ENCODE measurements at places on chromosomes 11 and 22. TPM values are rescaled to one million over a fixed set of nuclear protein-coding genes. Genes with fewer than 3 reads are reported as not detected.
A peak's percentile ranks its signal among the peaks of the same experiment; 100 is the strongest.

CD3E gene
- total RNA-seq: 387 TPM

DNA sequence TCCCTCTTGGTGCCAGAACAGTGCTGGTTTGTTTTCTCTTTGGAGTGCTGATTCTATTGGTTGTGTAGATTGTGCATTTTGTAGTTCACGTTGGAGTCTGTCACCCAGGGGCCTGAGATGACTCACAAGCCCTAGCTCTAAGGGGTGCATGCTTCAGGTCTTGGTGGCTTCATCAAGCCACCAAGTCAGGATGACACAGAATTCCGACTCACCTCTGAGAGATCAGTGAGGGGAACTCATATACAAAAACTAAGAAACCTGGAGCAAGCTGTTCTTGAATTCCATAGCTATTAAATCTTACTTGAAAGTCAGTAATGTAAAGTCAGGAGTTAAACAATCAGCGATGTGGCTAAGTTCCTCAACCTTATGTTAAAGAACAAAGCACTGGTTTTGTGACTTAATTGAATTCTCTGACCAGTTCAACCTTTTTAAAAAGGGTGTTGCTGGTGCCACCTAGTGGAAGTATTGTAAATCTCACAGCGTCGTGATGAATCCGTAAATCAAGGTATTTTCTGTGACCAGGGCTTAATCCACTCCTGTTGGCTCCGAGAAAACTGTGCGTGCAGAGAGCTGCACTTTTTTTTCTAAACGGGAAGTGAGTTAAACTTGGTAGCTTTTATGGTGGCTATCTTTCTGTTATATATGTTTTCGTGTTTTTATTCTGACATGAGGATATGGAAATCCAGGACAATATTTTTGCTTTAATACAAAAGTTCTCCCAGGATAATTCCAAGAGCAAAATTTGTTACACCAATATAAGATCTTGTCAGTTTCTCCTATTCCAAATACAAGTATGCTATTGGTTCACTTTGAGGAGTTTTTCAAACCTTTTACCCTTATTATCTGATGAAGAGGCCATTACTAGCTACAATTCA, 14.6 kb downstream of the MMP13 start:
- DNase-seq: peak; percentile 60

TCN2 gene
- not detected for total RNA-seq

DNA sequence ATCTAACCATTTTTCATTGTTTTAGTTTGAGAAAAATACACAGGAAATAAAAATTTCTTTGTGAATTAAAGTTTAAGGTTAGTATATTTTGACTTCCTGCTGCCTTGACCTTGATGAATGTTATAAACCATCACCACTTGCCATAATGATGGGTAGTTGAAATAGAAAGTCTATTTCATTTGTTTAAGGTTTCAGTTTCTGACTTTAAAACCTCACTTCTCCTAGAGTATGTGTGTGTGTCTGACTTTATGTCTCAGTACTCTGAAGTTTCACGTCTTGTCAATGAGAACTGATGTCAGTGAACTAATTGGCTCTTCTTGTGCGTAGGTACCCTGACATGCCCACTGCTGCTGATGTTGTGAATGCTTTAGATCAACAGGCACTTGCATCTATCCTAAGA, 188.2 kb downstream of the METTL15 start:
- no peak for DNase-seq

CARD16 gene
- 13.1 TPM for total RNA-seq

- no peak for DNase-seq
Observed at GRCh38 chr11:62548545-62549335, 2.1 kb upstream of the AHNAK start.

DNA sequence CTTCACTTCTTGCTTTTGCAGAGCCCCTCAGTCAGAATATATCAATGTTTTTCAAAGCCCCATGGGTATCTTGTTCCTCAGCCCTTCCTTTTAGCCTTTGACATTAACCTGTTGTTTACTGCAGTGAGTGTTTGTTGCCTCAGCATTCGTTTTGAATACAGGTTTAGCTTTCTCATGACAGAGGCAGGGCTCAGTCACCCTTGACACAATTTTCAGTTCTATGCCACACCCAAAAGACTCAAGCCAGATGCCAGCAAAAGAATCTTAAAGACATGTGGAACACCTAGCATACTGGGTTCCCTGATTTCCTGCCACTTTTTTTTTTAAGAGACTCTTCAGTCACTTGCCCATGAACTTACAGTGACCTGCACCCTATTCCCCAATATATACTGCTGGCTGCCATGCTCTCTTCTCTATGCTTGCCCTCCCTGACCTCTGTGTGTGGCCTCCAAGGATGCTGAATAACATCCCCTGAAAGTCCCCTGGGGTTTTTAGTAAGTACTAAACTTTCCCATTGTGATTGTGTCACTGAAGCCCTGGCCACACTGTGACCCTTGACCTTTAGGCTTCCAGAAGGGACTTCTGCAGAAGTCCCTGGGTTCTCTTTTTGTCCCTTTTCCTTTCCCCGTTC, 1225.5 kb downstream of the TBC1D22A start:
- no peak for DNase-seq

MYO18B gene
- 1.6 TPM for total RNA-seq

GRCh38 chr11:60855726-60856633, at the start of gene PTGDR2:
TSS of gene PTGDR2 (minus strand) at chr11:60855950. CDS start at chr11:60853722, 2,228 bp downstream.
- no peak for DNase-seq

- DNase-seq: peak; percentile 99
Observed at GRCh38 chr11:3840870-3841425, at the start of gene RHOG. TSS of gene RHOG (minus strand) at chr11:3840959. CDS start at chr11:3828138, 12,821 bp downstream.

- DNase-seq: no peak
Observed at GRCh38 chr11:117633976-117634755, 162.8 kb downstream of the DSCAML1 start.

GRCh38 chr11:44494785-44495184, 70.7 kb upstream of the CD82 start:
- no peak for DNase-seq

- no peak for DNase-seq
Observed at GRCh38 chr22:50576070-50576469, 2.2 kb downstream of the CPT1B start.

PRG3 gene
- not detected for total RNA-seq
